ENCODE measurements at places on chromosomes 13 and 19.
A peak's percentile ranks its signal among the peaks of the same experiment; 100 is the strongest.

DNA sequence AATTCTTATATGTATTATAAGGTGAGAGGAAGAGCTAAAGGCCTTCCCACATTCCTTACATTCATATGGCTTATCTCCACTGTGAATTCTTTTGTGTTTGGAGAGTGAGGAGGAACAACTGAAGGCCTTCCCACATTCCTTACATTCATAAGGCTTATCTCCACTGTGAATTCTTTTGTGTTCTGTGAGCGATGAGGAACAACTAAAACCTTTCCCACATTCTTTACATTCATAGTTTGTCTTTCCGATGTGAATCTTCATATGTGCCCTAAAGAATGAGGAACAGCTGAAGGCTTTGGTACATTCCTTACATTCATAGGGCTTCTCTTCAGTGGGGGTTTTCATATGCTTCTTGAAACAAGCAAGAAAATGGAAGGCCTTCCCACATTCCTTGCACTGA is 13.3 kb downstream of the ZNF699 start:
- DNase-seq: no peak

DNA sequence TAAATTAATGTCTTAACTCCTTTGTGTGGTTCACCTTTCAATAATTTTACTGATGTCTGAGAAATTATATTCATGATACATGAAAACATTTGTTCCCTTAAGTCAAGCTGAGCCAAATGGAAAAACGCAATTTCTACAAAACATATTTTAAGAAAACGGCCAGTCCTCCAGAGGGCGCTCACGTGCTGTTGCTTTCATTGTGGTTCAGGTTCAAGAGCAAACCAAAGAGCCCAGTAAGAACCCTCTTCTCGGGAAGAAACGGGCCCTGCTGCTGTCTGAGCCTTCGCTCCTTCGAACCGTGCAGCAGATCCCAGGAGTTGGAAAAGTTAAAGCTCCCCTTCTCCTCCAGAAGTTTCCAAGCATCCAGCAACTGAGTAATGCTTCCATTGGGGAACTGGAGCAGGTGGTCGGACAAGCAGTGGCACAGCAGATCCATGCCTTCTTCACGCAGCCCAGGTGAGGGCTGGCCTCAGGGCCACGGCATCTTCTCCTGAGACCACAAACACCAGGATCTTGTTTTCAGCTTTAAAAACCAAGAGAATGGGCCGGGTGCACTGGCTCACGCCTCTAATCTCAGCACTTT is 4.3 kb downstream of the FAAP24 start:
- peak; percentile 62 for DNase-seq

DNA sequence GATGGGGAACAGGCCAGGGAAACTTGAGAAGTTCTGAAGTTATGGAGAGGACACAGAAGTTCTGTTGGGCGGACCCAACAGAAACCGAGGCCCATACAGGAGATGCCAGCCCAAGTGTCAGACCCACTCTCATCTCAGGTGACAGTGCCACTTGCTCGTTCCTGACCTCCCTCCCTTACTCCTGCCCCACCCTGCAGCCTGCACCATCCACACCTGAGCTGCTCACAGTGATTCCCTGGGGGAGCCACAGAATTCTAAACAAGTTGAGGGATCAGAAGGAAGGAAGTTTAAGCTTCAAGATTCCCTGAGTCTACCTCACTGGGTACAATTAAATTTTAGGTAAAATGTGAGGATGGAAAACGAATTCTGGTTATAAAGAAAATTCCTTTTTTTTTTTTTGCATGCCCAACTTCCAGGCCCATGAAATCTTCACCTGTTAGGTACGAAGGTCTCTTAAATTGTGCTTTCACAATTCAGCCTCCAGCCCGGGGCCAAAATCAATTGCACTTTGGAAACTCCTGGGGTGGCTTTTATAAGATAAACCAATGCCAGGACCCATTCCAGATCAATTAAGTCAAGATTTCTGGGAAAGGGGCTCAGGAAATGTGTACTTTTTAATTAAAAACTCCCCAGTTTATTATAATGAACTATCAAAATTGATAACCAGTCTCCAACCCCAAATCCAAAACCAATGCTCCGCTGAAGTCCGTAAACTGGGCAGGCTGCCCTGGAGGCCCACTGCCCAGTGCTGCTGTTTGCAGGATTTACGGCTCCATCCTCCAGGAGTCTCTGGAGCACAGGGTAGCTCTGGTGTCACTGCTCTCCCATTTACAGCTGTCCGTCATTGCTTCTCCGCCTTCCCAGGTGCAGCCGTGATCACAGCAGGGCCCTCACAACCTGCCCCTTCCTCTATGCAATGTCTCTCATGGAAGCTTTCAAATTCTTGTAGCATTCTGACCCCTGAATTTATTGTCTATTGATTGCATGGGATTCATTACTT is 643.5 kb downstream of the UQCRFS1 start:
- no peak for DNase-seq

DNA sequence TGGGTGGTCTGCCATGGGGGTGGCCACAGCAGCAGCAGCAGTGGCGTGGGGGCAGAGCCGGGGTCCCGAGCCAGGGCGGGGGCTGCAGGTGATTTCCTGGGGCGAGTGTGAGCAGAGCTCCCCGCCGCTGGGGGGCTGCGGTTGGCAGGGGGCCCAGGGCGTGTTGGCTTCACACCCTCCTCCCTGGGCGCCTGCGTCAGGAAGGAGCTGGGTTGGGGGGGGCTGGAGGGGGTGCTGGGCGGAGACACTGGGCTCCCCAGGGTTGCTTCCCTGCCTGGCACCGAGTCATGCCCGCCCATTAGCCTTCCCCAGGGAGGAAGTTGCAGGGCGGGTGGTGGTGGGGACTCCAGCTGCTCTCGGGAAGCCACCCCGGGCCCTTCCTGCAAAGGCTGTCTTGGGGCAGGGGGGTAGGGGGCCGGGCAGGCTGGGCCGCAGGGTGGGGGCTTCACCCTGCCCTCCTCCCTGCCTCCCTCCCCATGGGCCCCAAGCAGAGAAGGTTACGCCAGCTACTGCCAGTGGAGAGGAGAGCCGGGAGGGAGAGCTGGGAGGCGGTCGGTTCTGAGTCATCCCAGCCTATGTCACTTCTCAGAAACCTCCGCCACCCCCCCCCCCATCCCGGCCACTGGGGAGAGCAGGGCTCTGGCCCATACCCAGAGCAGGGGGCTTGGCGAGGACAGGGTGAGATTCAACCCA is 4.6 kb downstream of the MIDN start:
- DNase-seq: peak; percentile 97

GRCh38 chr13:113179374-113180230 is 21.2 kb downstream of the PROZ start:
- peak; percentile 82 for DNase-seq

DNA sequence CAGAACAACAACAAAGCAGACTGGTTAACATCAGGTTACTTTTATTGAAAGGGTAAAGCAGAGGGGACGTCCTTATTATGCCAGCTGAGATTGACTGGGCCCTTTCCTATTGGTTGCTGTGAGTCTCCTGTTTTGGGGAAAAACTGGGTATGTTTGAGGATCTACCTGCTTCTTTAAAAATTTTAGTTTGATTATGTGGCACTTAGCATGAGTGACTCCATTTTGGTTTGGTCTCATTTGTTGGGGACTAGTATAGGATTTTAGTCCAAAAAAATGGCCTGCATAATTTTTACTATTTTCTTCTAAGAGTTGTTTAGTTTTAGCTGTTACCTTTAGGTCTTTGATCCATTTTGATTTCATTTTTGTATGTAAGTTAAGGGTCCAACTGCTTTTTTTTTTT is 14.4 kb downstream of the ZNF627 start:
- no peak for DNase-seq

GRCh38 chr13:108968566-108968965 is 339.2 kb downstream of the MYO16 start:
- DNase-seq: no peak

- DNase-seq: no peak
These were observed 22.6 kb downstream of the KLHL26 start for GRCh38 chr19:18659281-18660050.

- DNase-seq: no peak
These were observed 12.1 kb upstream of the URAD start for GRCh38 chr13:28000567-28000966.

DNA sequence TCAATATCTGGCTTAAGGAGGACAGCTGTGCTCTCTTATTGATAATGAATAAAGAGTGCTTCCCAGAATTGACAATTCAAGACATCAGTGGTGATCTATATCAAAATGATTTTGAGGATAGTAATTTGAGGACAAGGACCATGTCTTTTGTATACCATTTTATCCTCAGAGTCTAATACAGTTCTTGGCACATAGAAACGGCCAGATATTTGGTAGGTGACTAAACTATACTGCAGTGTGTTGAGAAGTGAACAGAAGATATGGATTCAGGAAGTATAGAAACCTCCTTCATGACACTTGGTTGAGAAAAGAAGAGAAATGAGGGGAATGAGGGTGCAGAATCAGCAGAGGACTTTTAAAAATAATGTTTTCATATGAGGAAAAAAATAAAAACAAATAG is 16.1 kb upstream of the LMO7 start:
- no peak for DNase-seq

GRCh38 chr13:51585696-51586095 is 1.4 kb downstream of the WDFY2 start:
- DNase-seq: peak; percentile 62

- DNase-seq: no peak
These were observed 1.2 kb downstream of the MED26 start for GRCh38 chr19:16626796-16627192.

- DNase-seq: no peak
These were observed 73.9 kb downstream of the WTIP start for GRCh38 chr19:34555447-34555846.

GRCh38 chr19:3284759-3285646 is 60.5 kb downstream of the CELF5 start:
- DNase-seq: peak; percentile 37

DNA sequence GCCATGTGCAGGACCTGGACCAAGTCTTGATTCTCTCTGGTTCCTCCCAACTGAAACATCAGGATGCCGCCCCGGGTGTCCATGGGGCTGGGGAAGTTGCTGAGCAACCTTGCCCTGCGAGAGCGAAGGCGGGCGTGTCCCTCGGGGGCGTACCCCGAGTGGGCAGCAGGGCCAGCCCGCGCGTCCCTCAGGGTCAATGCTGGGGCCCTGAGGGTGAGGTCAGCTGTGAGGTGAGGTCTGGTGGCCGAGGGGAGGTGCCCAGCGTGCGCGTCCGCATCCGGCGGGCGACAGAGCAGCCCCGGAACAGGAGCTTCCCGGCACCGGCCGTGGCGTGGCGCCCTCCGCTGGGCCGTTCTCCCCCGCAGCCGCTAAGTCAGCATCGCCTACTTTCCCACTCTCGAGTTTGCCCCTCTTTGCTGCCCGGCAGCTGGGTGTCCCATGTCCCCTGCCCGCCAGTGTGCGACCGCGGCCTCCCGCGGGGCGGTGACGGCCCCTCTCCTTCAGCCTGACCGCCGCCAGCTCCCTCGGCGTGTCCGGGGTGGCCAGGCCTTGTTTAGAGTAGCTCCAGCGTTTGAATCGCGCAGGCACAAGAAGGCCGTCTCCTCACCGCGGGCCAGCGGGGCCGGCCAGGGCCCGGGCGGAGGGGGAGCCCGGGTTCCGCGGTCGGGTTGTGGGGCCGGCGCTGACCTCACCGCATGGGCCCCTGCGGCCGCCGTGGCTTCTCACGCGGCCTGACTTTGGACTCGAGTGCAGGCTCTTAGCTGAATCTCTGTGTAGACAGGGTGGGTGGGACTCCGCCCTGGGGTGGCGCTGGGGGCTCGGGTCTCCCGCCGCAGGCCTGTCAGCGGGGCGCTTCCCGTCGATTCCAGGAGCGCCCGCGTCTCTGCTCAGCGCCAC is 33.0 kb downstream of the GJA3 start:
- DNase-seq: peak; percentile 16

DNA sequence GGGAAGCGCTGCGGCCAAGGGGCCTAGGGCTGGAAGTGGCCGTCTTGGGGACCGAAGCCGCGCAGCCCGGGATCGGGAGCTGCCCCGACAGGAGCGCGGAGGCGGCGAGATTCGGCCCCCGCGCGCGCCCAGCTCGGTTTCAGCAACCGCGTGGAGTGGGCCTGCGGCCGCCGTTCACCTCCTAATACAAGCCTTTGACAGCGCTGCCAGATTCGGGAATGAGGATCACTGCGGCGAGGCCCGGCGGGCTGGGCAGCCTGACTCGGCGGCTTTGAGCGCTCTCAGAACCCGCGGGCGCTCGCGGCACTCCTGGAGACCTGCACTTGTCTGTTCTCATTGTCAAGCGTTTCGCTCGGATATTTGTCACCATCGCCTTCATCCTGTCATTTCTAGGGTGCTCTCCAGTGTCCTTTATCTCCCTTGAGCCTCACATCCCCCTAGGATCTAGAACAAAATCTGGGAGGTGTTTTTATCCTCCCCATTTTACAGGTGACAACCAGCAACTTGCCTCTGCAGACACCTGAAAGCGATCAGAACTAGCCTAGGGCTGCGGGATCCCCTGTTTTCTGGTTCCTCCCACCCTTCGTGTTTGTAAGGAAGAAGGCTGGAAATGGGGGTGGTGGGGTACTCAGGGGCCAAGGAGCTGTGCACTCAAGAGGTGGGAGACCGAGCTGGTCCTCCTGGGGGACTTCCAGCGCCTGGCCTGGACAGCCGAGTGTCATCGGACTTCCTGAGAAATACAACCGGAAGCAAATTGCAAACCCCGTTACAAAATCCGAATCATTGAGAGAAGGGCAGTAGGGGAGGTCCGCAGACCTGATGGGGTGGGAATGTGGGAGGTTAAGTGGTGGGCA is 1.5 kb upstream of the CDX2 start:
- DNase-seq: no peak
